ENCODE measurements at places on chromosomes 1 and 21.

DNA sequence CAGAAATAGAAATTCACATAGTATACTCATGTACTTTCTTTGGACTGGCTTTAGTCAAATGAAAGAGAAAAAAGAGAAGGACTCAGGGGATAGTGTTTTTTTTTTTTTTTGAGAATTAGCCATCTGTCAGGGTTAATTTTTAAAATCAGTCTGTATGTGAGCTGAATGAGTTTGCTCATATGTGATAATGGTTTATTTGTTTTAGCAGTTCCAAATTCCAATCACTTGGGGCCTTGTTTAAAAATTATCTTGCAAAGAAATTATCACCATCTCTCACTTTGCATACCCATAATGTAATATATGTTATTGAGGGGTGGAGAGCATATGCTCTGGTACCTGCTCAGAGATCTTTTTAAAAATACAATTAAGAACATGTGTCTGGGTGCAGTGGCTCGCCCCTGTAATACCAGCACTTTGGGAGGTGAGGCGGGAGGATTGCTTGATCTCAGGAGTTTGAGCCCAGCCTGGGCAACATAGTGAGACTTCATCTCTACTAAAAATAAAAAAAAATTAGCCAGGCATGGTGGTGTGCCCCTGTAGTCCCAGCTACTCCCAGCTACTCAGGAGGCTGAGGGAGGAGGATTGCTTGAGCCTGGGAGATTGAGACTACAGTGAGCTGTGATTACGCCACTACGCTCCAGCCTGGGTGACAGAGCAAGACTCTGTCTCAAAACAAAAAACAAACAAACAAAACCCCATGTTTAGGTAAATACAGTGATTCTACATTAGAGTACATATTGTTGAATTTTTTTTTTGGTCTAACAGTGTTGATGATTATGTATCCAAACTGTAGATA is 19.7 kb downstream of the GNAI3 start:
- H3K4me3 ChIP-seq = no peak overlapping the region
- no peaks in the 10 kb centered on the region for H3K27me3 ChIP-seq

DNA sequence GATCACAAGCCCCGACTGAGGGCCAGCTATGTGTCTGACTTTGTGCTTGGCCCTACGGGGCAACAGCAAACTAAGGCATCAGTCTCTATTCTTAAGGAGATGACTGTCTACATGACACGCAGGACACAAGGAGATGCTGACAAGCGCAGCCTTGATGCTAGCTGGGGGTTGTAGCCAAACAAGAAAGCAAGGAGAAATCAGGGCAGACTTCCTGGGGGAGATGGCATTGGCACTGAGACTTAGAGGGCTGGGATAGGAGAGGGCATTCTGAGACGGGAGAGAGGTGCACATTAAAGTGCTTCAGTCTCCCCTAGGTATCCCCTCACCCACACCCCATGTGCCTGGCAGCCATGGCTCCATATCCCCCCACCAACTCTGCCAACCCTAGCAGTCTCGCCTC is 210.8 kb upstream of the POU3F1 start:
- no peaks in the 10 kb centered on the region for H3K36me3 ChIP-seq
- no peaks in the 10 kb centered on the region for H3K27me3 ChIP-seq
- no peak overlapping the region for H3K4me3 ChIP-seq
- no peaks in the 10 kb centered on the region for H3K4me1 ChIP-seq

GRCh38 chr1:57026624-57027354 is 61.0 kb upstream of the C8B start:
- no peaks in the 10 kb centered on the region for H3K4me1 ChIP-seq
- H3K27ac ChIP-seq = no peak overlapping the region
- no peaks in the 10 kb centered on the region for H3K27me3 ChIP-seq
- H3K4me3 ChIP-seq = no peak overlapping the region
- DNase-seq = no peak

DNA sequence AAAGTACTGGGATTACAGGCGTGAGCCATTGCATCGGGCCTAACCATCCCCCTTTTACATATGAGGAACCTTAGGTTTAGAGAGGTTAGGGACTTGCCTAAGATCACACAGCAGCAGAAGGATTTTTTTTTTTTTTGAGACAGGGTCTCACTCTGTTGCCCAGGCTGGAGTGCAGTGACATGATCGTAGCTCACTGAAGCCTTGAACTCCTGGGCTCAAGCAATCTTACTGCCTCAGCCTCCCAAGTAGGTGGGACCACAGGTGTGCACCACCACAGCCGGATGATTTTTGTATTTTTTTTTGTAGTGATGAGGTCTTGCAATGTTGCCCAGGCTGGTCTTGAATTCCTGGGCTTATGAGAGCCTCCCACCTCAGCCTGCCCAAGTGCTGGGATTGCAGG is 2.2 kb upstream of the C1orf167 start:
- no peak overlapping the region for H3K4me3 ChIP-seq
- no peaks in the 10 kb centered on the region for H3K27me3 ChIP-seq
- no peaks in the 10 kb centered on the region for H3K36me3 ChIP-seq
- no peaks in the 10 kb centered on the region for H3K4me1 ChIP-seq
- no peak overlapping the region for H3K27ac ChIP-seq
- DNase-seq = no peak

- no peaks in the 10 kb centered on the region for H3K4me1 ChIP-seq
- DNase-seq = no peak
- no peak overlapping the region for H3K4me3 ChIP-seq
- H3K27me3 ChIP-seq = no peaks in the 10 kb centered on the region
- H3K36me3 ChIP-seq = no peaks in the 10 kb centered on the region
Observed at GRCh38 chr1:247440001-247440620, 17.8 kb downstream of the OR2B11 start.

DNA sequence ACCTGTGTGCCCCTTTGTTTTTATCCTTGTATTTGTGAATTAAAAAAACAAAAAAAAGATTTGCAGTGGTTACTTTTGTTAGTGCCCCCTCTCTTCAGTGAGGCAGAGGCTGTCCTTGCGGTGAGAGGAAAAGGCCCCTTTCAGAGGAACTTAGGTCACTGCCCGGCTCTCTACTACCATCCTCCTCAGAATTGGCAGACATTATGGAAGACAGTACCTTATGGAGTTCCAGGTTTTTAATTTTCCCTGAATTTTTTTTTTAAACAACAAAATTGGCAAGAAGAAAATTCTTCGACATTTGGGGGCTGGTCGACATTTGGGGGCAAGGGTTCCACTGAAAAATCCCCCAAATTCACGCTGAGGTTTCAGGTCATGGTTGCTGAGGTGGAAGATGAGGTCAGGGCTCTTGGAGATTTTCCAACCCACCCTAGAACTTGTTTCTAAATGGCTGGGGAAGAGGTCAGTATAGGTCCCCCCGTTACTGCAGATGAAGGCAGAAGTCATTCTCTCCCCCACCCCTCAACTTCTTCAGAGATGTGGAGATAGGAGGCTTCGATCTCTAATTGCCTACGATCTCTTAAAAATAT is 5.3 kb downstream of the RXFP4 start:
- H3K36me3 ChIP-seq = peaks cover 27% of the 10 kb centered on the region
- DNase-seq = no peak

DNA sequence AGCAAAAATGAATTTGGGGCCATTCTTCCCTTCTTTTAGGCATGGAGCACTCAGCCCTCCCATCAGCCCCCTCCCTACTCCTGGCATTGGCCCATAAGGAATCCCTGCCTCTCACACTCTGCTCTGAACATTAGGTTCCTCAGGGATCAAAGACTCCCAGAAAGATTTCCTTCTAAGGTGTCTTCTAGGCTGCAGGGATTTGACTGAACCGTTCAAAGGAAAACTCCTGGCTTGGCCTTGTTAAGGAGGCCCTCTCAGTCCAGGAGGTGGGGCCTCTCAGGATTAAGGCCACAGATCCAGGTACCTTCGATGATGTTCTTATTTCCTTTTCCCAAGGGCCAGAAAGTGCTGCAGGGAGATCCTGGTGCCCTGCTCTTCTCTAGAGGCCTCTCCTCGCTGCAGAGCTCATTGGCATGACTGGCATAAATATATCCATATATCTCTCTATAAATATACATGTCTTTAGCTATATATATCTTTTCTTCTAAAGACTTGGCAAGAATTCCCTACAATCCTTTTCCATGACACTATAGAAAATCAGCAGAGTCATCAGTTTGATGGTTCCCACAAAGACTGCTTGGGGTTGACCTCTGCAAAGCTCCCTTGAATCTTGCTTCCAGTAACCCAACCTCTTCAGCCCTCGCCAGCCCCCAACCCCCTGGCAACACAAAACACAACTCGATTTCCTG is 59.1 kb downstream of the PLXNA2 start:
- no peaks in the 10 kb centered on the region for H3K27me3 ChIP-seq
- no peak for DNase-seq
- H3K36me3 ChIP-seq = no peaks in the 10 kb centered on the region
- no peaks in the 10 kb centered on the region for H3K4me1 ChIP-seq
- H3K4me3 ChIP-seq = no peak overlapping the region

- no peaks in the 10 kb centered on the region for H3K36me3 ChIP-seq
- H3K4me3 ChIP-seq = no peak overlapping the region
- no peak for DNase-seq
Observed at GRCh38 chr1:211145944-211146343, 12.0 kb upstream of the KCNH1 start.

DNA sequence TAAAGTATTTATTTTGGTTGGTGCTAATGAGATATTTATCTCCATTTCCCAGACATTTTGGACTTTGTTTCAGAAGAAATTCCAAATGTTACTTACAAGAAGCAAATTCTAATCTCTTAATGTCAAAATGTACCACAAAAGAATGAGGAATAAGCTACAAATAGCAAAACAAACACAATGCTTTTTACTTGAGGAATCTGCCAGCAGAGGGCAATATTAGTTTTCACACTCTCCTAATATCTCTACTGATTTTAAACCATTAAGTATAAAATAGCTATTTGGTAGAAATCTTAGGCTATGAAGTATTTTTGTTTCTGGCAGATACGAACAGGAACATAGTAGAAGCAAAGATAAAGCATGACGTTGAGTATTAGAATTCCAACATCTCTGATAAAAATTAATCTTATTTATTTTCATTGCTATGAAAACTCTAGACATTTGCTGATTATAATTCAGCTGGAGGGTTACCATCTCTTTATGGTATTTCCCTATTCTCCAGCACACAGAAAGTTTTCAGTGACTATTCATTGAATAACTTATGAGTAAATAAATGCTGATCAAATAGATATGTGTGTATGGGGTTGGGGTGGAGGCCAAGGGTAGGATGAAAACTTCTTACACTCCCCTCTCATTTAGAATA is 13.4 kb upstream of the HMCN1 start:
- no peak overlapping the region for H3K27ac ChIP-seq
- H3K36me3 ChIP-seq = no peaks in the 10 kb centered on the region
- no peaks in the 10 kb centered on the region for H3K27me3 ChIP-seq
- DNase-seq = no peak
- no peaks in the 10 kb centered on the region for H3K4me1 ChIP-seq
- H3K4me3 ChIP-seq = no peak overlapping the region

GRCh38 chr1:211734791-211735190 is 59.4 kb upstream of the NEK2 start:
- H3K36me3 ChIP-seq = no peaks in the 10 kb centered on the region
- H3K27ac ChIP-seq = no peak overlapping the region
- H3K4me1 ChIP-seq = peaks cover 28% of the 10 kb centered on the region

GRCh38 chr21:44380876-44381275 is 27.5 kb downstream of the TRPM2 start:
- H3K36me3 ChIP-seq = no peaks in the 10 kb centered on the region
- H3K27me3 ChIP-seq = peaks cover 4% of the 10 kb centered on the region
- no peak overlapping the region for H3K4me3 ChIP-seq

- no peaks in the 10 kb centered on the region for H3K27me3 ChIP-seq
- peaks cover 31% of the 10 kb centered on the region for H3K4me1 ChIP-seq
- no peak overlapping the region for H3K4me3 ChIP-seq
- no peak for DNase-seq
- H3K27ac ChIP-seq = no peak overlapping the region
Observed at GRCh38 chr1:207067665-207068064, 14.6 kb downstream of the PFKFB2 start.

DNA sequence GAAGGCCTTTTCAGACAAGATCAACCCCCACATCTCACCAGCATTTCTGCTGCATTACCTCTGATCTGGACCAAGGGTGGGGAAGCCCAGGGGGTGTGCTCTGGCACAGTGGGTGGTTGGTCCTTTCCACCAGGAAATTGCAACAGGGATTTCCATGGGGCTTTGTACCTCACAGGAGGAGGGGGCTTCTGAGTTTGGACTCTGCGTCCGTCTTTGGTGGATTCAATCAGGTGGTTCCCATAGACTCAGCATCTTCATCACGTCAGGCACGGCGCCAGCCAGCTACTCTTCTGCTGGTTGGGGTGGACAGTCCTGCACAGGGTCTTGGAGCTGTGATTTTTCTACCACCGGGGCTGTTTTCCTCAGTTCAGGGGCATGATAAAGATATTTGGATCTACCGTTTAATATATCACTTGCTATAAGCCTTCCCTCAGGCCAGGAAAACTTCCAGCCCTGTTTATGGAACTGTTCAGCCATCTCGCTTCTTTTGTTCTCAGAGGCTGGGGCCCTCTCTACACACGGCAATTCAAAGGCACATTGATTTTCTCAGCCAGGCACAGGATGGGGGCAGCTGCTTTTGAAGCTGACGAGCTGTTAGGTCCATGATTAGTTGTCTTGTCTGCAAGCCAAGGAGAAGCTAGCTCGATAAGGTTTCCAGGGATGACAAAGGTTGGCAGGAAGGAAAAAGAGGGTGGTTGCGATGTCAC is 467.3 kb downstream of the CAMTA1 start:
- no peak for DNase-seq
- no peak overlapping the region for H3K27ac ChIP-seq
- H3K36me3 ChIP-seq = no peaks in the 10 kb centered on the region
- peaks cover under 1% of the 10 kb centered on the region for H3K27me3 ChIP-seq

- H3K27me3 ChIP-seq = peaks cover 5% of the 10 kb centered on the region
- H3K4me1 ChIP-seq = no peaks in the 10 kb centered on the region
- no peak overlapping the region for H3K4me3 ChIP-seq
- H3K27ac ChIP-seq = no peak overlapping the region
- no peaks in the 10 kb centered on the region for H3K36me3 ChIP-seq
- DNase-seq = no peak
Observed at GRCh38 chr1:94042388-94042787, 78.6 kb downstream of the ABCA4 start.

GRCh38 chr1:91594383-91595055 is 93.9 kb downstream of the CDC7 start:
- peaks cover 15% of the 10 kb centered on the region for H3K4me1 ChIP-seq
- no peaks in the 10 kb centered on the region for H3K27me3 ChIP-seq
- H3K36me3 ChIP-seq = no peaks in the 10 kb centered on the region
- H3K4me3 ChIP-seq = no peak overlapping the region
- H3K27ac ChIP-seq = no peak overlapping the region

DNA sequence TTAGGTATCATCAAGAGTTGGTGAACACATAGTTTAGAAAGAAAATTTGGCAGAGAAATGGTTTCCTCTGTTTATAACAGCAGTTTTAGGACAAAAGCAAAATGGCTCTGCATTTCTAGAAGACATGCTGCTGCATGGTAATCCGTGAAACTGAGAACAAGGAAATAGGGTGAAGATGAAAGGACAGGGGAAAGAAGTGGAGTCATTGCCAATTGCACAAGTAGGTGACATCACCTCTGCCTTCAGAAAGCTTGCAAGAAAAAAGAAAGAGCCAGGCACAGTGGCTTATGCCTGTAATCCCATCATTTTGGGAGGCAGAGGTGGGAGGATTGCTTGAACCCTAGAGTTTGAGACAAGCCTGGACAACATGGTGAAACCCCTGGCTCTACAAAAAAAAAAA is 217.6 kb downstream of the LMX1A start:
- no peak for DNase-seq
- no peaks in the 10 kb centered on the region for H3K36me3 ChIP-seq
- no peaks in the 10 kb centered on the region for H3K27me3 ChIP-seq
- H3K27ac ChIP-seq = no peak overlapping the region
- no peaks in the 10 kb centered on the region for H3K4me1 ChIP-seq
